NB4 (cell line): ENCODE measurements at places on chromosomes 2 and 18.

- DNase-seq: no peak
Observed at GRCh38 chr2:145016711-145017110, 496.8 kb upstream of the ZEB2 start.

- DNase-seq: no peak
Observed at GRCh38 chr18:60163622-60164021, 209.0 kb downstream of the MC4R start.

- no peak for DNase-seq
Observed at GRCh38 chr2:178114462-178114861, 2.2 kb downstream of the RBM45 start.

GRCh38 chr2:117745537-117745936 is 69.0 kb upstream of the DDX18 start:
- no peak for DNase-seq

DNA sequence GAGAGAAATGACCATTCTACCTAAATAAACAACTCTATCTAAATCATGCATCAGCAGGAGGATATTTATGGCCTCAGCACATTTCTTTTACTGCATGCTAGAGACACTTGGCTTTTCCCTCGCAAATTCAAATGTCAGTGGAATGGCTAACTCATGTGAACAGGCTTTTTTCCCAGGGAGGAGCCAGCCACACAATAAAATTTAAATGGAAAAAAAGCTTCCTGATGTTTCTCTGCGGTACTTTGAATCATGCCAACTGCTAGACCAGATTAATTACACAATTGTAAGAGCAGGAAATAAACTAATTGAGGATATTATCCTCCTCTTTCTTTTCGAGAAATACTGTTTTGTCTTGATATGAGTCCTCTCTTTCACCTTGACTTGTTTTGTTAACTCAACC is 676.3 kb downstream of the IRS1 start:
- DNase-seq: no peak

DNA sequence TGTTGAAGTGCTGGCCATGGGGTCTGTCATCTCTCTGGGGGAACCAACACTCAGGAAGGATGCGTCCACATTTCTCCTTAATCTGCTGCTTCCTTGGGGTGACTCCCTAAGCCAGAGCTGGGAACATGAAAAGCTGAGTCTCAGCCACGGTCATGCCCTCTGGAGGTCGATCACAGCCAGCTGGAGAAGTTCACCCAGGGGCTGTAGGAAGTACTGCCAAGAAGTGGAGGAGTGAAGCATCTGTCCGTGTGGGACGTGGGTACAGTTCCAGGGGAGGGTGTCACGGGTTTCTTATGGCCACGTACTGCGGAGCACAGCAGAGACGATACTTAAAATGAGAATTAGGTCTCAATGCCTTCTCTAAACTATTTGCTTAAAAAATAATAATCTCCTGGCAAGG is 42.4 kb upstream of the IGFBP2 start:
- DNase-seq: peak; percentile 56

GRCh38 chr2:2588777-2589176 is 257.7 kb upstream of the MYT1L start:
- DNase-seq: no peak

DNA sequence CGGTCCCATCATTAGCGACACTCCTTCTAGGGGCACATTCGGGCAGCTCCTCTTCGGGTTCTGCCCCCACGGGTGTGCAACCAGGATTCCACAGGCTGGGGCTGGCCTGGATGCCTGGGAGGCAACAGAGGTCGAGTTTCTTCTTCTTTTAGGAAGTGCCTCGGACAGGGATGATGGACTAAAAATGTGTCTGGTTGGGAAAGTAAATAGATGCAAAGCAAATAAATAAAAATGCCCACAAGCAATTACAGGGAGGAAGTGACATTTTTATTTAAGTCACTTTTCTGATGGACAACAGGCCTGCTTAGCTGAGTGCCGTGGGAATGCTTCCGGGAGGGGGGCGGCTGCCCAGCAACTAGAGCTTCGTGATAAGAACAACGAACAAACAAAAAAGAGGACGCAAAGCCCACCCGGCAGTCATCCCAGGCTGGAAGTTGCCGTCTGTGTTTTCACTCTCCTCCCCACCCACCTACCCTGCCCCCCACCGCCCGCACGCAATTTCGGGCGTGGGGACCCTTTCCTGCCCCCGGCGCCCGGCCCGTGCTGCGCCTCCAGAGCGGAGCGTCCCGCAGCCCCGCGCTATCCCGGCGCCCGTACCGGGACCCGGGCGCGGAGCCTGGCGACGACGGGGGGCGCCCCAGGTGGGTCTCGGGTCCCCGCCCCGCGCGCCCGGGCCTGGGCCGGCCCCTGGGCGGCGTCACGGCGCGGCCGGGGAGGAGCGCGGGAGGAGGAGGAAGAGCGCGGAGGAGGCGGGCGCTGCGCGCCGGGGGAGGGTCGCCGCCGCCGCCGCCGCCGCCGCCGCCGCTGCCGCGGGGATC is 412 bp upstream of the NCK2 start:
- DNase-seq: peak; percentile 75

DNA sequence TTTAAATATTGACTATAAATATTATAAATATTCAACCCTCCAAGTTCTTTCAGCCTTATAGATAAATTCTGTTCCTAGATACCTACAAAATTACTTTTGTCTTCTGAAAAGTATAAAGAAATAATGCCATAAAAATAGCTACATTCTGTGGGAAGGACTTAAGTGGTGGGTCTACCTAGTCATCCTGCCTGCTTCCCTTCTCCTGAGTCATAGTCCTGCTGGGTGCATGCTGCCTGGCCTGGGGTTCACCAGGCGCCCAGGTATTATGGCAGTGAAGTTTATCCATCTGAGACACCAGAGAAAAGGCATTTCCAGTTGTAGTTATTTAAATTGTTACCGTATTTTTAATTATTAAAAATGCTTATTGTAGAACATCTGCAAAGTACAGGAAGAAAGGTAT is 167.5 kb downstream of the SLC39A10 start:
- no peak for DNase-seq

- DNase-seq: no peak
Observed at GRCh38 chr2:224310943-224311625, 90.8 kb downstream of the FAM124B start.
